Heart right ventricle (tissue), 16 donors: ENCODE measurements at places on chromosomes 5 and 9.

DNA sequence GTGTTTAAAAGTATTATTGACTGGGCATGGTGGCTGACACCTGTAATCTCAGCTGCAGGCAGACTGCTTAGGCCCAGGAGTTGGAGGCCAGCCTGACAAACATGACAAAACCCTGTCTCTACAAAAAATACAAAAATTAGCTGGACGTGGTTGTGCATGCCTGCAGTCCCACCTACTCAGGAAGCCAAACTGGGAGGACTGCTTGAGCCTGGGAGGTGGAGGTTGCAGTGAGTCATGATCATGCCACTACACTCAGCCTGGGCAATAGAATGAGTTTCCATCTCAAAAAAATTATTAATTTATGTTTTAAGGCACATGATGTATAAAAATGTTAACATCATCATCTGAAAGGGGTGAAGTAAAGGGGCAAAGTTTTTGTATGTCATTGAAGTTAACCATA, 49.7 kb upstream of the FNIP1 start:
- no peak for DNase-seq

GRCh38 chr5:74952406-74952805, 86.2 kb upstream of the FAM169A start:
- DNase-seq: no peak

GRCh38 chr5:26843677-26844076, 194.7 kb downstream of the CDH9 start:
- DNase-seq: no peak

DNA sequence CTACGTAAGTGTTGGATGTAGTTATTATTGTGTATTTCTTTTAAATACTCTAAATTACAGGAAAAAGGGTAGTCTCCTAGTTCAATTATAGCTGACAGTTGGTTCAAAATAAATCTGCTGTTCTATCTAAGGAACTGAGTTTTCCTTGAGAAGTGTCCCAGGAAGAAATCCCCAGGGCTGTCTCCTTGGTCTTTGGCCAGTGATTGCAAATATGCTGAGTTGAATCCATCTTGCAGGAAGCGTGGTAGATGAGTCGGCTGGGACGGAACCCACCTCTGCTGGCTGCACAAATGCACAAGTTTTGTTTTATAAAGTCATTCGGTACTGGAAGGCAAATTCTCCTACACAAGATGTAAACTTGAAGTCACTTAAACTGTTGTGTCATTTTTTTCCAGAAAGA, 30.2 kb upstream of the HOMER1 start:
- DNase-seq: peak; percentile 55

- no peak for DNase-seq
Measured at GRCh38 chr5:95411474-95411873, 20.3 kb downstream of the FAM81B start.

GRCh38 chr5:67693956-67694809, 497.6 kb upstream of the CD180 start:
- DNase-seq: peak; percentile 73

DNA sequence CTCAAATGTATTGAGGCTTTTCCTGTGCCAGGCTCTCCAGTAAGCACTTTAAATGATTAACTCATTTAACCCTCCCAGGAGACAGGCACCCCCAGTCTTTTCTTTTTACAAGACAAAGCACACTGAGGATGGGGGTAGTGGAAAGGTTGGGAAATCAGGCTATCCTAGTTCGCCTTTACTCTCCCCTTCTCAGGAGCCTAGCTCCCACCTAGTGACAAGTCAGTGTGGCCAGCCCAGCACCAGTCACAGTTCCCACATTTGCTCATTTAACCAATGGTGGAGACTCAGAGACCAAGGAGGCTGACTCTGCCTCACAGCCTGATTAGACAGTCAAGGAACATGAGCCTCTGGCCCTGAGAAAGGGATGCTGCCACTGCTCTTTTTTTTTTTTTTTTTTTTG, 3.5 kb downstream of the ALDH7A1 start:
- DNase-seq: no peak

DNA sequence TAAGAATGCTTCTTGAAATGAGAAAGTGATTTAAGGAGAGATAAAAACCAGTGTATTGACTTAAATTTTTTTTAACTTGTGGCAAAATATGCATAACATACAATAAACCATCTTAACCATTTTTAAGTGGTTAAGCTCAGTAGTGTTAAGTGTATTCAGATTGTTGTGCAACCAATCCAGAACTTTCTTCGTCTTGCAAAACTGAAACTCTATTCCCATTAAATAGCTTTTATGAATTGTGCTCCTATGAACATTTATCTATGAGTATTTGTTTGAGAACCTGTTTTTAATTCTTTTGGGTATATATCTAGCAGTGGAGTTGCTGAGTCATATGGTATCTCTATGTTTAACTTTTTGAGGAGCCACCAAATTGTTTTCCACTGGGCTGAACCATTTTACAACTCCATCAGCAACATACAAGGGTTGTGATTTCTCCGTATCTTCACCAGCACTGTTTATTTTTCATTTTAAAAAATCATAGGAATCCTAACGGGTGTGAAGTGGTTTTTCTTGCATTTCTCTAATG, 76.6 kb upstream of the ACTBL2 start:
- DNase-seq: no peak

- no peak for DNase-seq
Measured at GRCh38 chr9:35415402-35416097, 74.4 kb upstream of the RUSC2 start.

DNA sequence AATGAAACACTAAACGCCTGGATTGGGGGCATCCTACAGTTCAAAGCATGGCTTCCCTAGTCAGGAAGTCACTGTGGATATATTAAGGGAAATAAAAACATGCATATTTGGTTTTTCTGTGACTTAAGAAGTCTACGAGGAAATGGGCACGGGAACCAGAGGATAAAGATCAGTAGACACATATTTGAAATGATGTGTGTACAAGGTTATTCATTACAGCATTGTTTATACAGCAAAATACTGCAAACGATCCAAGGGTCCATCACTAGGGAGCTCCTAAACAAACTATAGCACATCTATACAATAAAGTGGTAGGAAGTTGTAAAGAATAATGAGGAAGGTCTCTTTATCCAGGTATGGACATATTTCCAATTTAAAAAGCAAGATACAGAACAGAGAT, 71.8 kb downstream of the EFNA5 start:
- DNase-seq: no peak

- no peak for DNase-seq
Measured at GRCh38 chr5:74027732-74028338, 401.8 kb downstream of the ARHGEF28 start.

GRCh38 chr9:93217706-93218105, 33.8 kb downstream of the WNK2 start:
- DNase-seq: no peak

DNA sequence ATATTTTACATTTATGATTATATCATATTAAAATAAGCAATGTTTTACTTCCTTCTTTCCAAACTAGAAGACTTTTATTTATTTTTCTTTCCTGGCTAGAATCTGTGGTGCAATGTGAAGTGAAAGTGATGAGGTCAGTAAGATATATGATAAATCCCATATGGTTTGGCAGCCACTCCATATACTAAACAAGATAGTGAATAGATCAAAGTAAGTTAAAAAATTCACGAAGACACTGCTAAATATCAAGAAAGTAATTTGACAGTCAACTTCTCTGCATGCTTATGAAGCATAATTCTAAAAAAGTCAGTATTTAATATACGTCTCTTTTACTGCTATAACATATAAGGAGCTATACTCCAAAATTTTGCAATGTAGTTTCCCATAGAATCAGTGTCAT, 972.8 kb downstream of the DTWD2 start:
- no peak for DNase-seq

DNA sequence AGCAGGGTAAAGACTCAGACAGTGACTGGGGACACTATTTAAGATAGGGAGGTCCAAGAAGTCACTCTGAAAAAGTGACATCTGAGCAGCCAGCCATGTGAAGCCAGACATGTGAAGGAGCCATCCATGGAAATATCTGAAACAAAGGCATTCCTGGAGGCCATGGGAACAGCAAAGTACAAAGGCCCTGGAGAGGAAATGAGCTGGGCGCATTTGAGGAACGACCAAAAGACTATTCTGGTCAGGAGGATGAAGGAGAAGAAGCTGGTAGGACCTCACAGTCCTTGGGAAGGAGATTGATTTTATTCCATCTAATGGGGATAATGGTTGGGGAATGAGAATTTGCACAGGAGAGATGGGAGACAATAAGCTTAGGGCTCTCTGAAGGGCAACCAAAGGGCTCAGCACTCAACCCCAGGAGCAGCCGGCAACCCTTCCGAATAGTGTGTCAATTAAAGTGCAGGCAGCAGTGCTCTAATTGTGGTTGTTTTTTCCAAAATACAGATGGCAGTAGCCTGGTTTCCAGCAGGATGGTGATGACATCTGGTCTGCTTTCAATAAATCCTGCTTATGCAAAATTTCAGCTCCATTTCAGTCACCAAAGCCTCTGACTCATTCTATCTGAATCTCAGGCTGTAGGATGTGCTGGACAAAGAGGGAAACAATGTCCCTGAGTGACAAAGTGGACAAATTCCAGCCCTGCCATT, 26.7 kb downstream of the FOXI1 start:
- DNase-seq: no peak

- no peak for DNase-seq
Measured at GRCh38 chr5:76224898-76225297, 141.7 kb downstream of the SV2C start.

DNA sequence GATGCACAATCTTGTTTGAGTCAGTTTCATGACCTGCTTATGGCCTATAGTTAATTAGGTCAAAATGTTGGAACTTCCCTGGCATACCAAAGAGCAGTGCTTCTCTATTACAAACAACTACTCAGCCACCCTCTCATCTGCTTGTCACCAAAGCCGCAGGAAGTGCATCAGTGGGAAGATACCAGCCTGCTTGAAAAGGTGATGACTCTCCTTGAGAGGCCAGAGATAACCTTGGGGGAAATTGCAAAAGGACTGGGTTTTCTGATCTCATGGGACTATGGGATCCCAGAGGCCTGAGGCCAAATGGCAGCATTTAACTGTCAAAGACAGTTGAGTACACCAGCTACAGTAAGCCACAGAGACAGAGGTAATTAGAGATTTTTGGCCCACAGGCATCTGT, 69.9 kb downstream of the C9orf57 start:
- DNase-seq: no peak

GRCh38 chr5:133696006-133696584, 83.8 kb upstream of the FSTL4 start:
- no peak for DNase-seq

- DNase-seq: peak; percentile 39
Measured at GRCh38 chr5:90161414-90161813, 248.1 kb downstream of the CETN3 start.

- no peak for DNase-seq
Measured at GRCh38 chr5:167051402-167051768, 1240.1 kb upstream of the WWC1 start.

DNA sequence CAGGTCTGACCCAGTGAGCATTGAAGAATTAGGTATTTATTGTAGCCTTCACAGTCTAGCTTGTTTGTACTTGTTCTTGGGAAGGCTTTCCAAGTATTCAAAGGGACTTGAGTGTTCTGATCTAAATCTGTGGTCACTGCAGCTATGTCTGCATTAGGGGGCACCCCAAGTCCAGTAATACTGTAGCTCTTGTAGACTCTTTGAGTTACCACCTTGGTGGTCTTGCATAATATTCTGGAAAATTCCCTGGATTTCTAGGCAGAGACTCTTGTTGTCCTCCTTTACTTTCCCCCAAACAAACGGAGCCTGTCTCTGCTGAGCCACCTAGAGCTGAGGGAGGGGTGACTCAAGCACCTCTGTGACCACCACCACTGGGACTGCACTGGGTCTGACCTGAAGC, 149.5 kb upstream of the DHFR start:
- no peak for DNase-seq

DNA sequence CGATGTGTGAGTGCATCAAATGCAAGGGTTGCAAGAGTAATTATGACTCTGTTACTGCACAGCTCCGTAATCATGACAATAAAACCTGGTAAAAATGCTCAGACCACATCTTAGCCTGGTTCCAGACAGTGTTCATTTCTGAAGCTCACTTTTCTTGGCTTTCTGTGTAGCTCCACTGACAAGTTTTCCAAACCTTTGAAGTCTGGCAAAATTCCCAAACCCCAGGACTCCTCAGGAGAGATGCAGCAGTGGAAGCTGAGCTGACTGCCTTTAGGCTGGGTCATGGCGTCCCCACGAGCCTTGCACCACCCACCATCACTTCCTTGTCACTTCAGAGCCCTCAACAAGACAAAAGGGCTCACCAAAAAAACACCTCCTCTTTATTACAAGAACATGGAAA, 131.6 kb upstream of the TAS2R1 start:
- no peak for DNase-seq

DNA sequence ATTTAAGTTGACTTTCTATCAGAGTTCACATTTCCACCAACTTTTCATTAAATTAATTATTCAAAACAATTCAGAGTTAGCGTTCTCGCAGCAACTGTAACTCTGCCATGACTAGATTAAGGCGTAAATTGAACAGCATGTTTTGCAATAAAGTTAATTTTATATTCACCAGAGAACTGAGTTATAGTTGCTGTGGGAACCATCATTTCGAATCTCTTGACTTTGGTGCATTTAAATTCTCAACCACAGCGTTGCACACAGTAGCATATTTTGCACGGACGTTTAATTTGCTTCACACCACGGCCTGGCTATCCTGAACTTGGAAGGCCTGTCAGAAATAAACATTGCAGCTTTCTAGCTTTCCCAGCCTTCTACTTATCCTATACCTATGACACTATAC, 144.3 kb upstream of the WWC1 start:
- DNase-seq: no peak

GRCh38 chr5:119597728-119598298, 31.5 kb upstream of the FAM170A start:
- DNase-seq: no peak

- no peak for DNase-seq
Measured at GRCh38 chr5:151923866-151924476, 680 bp downstream of the GLRA1 start.

DNA sequence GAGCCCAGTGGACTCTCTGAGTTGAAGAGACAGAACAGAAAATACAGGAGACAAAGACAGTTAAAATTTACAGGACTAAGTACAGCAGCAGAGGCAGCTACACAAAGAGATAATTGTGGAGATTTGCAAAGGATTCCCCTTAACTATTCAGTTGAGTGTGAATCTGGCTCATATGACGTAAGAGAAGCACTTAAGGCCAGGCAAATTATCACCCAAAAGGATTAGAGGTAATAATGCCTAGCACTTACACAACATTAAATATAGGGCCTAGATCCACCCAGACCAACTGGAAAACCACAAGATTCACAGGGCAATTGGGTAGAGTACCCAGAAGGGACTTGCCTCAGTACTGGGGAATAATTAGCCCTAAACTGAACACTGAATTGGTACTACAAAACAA, 41.3 kb downstream of the ADAMTS6 start:
- no peak for DNase-seq

GRCh38 chr9:77127071-77127470, 50.3 kb upstream of the VPS13A start:
- DNase-seq: no peak
